Gastroesophageal sphincter (tissue), 4 donors: ENCODE measurements at places on chromosomes 3 and 15. TPM values are rescaled to one million over a fixed set of nuclear protein-coding genes. Genes with fewer than 3 reads are reported as not detected.

UBXN7 gene
- total RNA-seq = 23.1 TPM

DNA sequence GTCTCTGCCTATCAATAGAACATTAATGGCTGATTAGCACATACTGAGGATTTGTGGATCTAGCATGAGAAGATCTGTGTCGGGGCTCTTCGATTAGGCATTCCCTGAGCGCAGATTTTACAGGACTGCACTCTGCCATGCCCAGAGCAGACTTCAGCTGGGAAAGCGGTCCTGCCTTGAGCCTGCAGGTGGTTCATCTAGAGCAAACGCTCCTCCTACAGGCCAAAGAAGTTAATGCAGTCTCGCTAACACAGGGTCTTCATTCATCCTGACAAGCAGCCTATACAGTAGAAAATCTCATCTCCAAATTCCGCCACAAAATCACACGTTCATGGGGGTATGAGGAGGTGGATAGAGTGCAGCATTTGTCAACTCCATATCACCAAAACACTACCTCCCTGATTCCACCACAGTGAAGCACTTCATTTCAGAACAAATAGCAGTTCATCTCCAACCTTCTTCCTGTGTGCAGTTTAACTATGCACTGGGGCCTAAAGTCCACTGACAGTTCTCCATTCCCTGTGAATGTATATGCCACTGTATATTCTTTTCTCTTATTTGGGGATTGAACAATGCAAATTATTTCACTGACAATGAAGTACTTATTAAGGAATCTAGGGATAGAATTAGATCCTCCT lies 405.8 kb downstream of the IGSF11 start:
- ATAC-seq = peak; percentile 51
- H3K27ac ChIP-seq = no peak overlapping the region
- H3K4me3 ChIP-seq = no peak overlapping the region
- no peaks in the 10 kb centered on the region for H3K27me3 ChIP-seq
- no peaks in the 10 kb centered on the region for H3K4me1 ChIP-seq
- H3K36me3 ChIP-seq = no peaks in the 10 kb centered on the region

- H3K27me3 ChIP-seq = no peaks in the 10 kb centered on the region
- no peaks in the 10 kb centered on the region for H3K4me1 ChIP-seq
- no peak for ATAC-seq
Observed at GRCh38 chr15:73065114-73065513, 12.9 kb downstream of the NEO1 start.

PLSCR5 gene
- total RNA-seq = not detected

NR1I2 gene
- not detected for total RNA-seq

EAF1 gene
- total RNA-seq = 10.3 TPM

GRCh38 chr15:67578020-67578600 lies 35.6 kb downstream of the MAP2K5 start:
- H3K4me3 ChIP-seq = no peak overlapping the region
- H3K27ac ChIP-seq = no peak overlapping the region
- H3K27me3 ChIP-seq = no peaks in the 10 kb centered on the region
- H3K4me1 ChIP-seq = no peaks in the 10 kb centered on the region
- no peak for ATAC-seq

GRCh38 chr15:61057376-61057775 lies 171.7 kb downstream of the RORA start:
- no peak overlapping the region for H3K27ac ChIP-seq
- H3K27me3 ChIP-seq = no peaks in the 10 kb centered on the region
- H3K4me1 ChIP-seq = no peaks in the 10 kb centered on the region

DNA sequence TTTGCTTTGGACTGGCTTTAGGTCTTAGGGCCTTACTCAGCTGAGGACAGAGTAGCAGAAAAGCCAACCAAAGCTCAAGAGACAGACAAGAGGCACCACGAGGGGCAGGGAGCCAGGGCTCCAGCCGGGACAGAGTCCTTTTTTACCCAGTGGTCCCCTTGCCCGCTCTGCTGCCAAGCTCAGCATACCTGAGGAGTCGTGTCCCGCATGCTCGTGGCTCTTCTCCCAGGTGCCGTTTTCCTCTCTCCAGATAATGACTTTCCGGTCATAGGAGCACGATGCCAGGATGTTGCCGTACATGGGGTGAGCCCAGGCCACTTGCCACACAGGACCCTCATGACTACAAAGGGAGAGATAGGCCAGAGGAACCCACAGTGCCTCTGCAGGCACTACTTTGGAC lies 8.5 kb downstream of the SEC13 start:
- no peaks in the 10 kb centered on the region for H3K4me1 ChIP-seq
- ATAC-seq = no peak
- H3K27me3 ChIP-seq = no peaks in the 10 kb centered on the region
- no peaks in the 10 kb centered on the region for H3K36me3 ChIP-seq
- H3K27ac ChIP-seq = no peak overlapping the region
- H3K4me3 ChIP-seq = no peak overlapping the region

TGM5 gene
- total RNA-seq = 0.58 TPM

SHISA5 gene
- total RNA-seq = 117 TPM

KPNA4 gene
- 42.7 TPM for total RNA-seq

GHRL gene
- total RNA-seq = 0.47 TPM

- no peak overlapping the region for H3K4me3 ChIP-seq
- no peak for ATAC-seq
- no peaks in the 10 kb centered on the region for H3K36me3 ChIP-seq
- no peaks in the 10 kb centered on the region for H3K27me3 ChIP-seq
- H3K4me1 ChIP-seq = no peaks in the 10 kb centered on the region
- H3K27ac ChIP-seq = no peak overlapping the region
Observed at GRCh38 chr3:134075846-134076245, 46.1 kb upstream of the SLCO2A1 start.

DNA sequence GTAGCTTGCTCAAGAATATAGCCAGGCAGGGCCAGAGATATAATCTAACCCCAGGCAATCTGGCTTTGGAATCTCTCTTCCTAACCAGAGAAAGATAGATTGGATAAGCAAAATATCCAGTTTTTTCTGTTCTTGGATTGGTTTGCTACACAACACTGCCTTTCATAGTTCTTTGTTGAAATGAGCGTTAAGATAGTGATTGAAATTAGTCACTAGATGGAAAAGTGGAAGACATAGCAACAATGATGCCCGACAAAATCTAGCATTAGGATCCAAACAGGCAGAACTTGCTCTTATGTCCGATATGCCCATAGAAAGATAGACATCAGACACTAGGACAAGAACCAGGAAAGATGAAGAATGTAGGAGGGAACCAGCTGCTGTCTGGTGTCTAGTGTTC lies 77.3 kb upstream of the COL8A1 start:
- no peak overlapping the region for H3K27ac ChIP-seq
- H3K4me1 ChIP-seq = no peaks in the 10 kb centered on the region
- no peak for ATAC-seq

AMT gene
- 0.32 TPM for total RNA-seq

DNA sequence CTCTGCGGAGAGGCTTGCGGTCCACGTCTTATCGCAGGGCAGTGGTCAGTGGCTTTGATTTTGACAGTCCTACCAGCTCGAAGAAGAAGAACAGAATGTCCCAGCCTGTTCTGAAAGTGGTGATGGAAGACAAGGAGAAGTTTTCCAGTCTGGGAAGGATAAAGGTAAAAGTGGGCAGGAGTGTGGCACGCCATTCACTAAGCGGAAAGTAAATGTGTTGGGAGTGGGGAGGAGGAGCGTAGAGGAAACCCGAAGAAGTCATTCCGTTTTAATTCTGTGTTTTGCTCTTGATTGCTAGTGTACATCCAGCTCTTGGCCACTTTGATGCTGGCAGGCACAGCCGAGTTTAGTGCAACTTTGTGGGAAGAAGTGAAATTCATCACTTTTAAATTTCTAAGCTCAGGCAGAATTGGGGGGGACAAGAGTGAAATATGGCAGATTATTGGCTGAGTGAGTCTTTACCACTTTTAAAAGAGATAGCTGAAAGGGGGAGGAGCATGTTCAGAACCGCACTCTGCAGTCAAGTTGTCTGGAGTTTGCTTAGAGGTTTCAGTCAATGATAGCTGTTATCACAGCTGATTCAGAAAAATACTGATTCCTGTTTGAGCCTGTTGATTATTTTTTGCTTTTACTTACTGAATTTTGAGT lies 1.8 kb downstream of the ARHGEF26 start:
- no peaks in the 10 kb centered on the region for H3K27me3 ChIP-seq
- H3K27ac ChIP-seq = peak overlapping the region; percentile 89
- no peak for ATAC-seq
- no peaks in the 10 kb centered on the region for H3K4me1 ChIP-seq
- H3K36me3 ChIP-seq = no peaks in the 10 kb centered on the region

DNA sequence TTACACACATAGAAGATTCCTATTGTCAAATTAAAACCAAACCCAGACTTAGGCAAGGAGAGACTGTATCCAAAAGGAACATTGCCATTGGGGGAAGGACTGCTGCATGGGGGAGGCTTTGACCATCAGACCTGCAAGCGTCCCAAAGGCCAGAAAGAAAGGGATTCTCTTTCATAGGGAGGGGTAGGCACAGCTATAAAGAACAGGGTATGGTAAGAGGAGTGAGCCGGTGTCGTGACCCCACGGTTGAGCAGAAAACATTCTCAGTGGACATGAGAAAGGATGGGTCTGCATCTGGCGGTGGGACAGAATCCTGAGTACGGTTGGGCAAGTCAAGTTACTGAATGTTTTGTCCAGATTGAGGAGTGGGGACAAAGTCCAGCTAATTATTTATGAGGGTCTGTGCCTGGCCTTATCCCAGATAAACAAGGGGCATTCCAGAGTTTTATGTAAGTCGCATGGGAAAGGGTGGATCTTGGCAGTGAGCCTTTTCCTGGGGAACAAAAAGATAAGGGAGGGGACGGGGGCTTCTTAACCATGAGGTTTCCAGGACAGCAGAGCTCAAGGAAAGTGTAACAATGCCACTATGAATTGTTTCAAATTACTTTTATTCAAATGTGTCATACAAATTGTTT lies 357.8 kb downstream of the OCA2 start:
- H3K4me3 ChIP-seq = no peak overlapping the region
- no peaks in the 10 kb centered on the region for H3K27me3 ChIP-seq
- H3K4me1 ChIP-seq = no peaks in the 10 kb centered on the region
- no peak for ATAC-seq
